ENCODE measurements at places on chromosomes 6 and 20. TPM values are rescaled to one million over a fixed set of nuclear protein-coding genes. Genes with fewer than 3 reads are reported as not detected.

DNA sequence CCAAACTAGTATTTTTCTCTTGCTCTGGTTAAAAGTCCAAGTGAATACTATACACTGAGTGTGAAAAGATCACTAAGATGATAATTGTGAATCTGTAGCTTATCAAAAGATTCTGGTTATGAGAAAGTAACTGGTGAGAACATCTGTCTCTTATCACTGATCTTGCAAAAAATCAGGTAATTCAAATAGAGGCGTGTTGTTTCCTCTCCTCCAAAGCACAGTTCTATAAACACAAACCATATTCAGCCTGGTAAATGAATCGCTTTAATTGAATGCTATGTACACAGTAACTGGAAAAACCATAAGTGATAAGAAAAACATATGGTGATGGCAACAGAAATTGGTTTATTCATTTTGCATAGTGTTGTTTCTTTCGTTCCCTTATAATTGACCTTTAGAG is 161.0 kb downstream of the RALGAPA2 start:
- DNase-seq, result no peak

- DNase-seq, result peak; percentile 83
Measured at GRCh38 chr6:31907158-31907813, 5.4 kb upstream of the ZBTB12 start.

DNA sequence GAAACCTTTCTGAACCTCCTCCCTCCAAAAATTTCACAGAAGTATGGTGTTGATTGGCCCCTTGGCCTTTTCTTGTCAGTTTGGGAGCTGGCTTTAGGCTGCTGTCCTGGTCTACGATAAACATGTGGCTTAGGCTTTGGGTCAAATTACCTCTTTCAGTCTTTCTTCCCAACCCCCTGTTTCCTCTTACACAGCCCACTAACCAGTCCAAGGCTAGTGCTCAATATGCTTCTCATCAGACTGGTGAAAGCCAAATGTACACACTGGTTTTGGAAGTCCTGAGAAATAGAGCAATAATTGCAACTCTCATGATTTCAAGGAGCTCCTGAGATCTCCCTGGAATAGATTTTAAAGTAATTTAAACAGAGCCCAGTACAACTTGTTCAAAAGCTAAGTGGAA is 933.7 kb upstream of the GJE1 start:
- peak; percentile 96 for DNase-seq

SLC12A5 gene
- total RNA-seq, result 0.50 TPM

DNA sequence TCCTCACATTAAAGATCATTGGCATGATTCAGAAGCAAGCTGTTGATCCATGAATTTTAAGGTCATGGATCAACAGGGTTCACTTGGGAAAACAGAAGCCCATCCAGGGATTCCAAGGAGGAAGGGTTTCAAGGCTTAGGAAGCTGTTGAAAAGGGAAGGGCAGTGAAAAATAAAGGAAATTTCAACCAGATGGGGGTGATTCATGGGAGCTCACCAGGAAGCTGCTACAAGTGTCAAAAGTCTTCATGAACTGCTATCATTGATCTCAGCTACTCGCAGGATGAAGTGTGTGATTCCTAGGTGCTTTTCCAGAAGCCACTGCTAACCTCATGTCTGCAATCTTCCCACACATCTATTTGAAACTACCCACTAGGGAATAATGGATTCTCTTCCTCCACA is 26.2 kb downstream of the ADTRP start:
- DNase-seq, result no peak

DNA sequence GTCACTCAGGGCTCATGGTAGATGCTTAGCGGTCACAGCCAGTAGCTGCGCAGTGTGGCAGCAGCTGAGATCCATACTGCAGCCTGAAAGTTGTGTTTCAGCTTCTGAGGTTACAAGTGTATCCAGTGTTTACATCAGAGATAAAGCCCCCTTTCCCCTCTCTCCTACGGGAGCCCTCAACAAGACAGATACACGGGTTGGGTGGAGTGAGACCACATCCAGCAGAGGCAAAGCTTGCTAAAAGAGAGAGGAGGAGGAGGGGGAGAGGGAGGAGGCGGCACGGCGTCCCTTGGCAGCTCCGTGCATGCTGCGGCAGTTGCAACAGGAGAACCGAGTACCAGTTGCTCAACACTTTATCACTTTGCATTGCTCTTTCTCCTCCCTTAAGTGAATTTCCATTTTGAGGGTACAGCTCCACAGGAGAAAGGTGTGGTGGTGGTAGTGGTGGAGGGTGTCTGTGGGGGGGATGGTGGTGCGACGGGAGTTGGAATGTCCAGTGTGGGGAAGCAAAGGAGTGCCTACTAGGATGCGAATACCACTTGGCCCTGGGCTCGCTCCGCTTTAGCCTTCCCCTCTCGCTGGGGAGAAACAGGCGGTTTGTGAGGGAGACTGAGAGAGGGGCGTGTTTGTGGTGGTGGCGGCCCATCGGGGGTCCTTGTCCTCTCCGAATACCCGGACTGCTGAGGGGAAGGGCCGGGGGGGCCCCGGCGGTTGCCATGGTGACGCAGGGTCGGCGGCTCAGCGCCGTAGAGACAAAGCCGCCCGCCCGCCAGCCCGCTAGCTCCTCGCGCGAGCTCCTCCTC is 405 bp upstream of the RNF182 start:
- DNase-seq, result peak; percentile 62

DNA sequence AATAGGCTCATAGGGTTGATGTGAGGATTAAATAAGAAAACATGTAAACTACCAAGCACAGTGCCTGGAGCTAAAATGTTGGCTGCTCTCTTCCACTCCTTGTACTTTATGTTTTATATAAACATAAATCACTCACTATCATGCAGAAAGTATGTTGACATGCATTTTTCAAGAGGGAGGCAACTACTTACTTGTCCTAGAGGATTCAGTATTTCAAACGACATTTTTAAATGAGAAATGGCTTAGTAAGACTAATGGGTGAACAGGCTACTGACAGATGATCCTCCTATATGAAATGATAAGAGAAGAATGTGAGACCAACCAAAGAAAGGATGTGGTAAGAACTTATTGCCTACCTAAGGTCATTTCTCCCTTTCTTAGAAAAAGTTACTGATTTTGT is 21.0 kb downstream of the LATS1 start:
- DNase-seq, result peak; percentile 41

DNA sequence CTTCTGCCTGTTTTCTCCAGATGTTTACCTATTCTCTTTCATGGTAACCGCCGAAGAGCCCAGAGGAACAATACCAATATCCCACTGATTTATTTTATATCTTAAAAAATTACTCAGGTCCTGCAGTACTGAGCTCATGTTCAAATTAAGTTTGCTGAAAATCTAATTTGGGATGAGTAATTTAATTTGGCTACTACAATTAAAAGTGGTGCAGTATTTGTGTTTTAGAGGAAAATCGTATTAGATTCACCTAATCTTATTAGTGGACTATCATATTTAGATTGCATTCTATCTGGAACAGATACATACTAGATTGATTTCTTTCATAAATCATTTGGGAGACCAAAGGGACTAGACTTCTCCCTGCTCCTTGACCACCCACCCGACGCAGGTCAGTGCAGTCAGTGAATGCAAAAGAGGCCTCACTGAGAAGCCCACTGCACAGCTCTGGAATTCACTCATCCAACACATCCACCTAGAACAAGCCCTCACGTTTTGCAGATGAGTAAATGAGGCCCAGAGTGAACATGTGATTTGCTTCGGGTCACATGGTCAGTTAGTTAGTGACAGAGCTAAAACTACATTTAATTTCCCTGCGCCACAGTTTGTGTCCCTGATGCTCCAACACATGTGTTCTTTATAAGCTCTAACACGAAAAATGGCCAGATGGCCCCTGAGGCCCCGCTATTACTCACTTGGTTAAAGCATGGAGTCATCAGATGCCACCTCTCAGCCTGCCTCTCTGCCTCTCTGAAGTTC is 101.8 kb downstream of the TRERF1 start:
- DNase-seq, result no peak

DNA sequence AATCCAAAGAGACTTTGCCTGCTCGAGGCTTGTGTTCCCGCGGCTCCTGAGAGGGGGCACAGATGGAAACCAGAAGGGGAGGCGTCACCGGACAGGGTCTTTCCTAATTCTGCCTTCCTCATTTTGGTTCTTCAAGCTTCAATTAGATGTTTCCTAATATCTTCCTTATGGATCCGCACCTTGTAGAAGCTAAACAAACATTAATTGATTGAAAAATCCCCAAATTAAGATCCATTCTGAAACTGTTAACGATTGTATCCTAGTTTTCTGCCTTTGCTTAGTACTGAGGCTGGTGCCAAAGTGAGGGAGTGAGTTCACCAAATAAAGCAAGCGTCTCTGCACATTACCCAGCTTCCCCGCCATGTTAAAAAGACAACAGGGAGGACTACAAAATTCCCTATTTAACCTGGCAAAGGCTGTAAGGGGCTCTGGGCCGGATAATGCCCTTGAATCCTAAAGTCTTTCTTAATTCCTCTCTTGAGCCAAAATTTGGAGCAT is 123.2 kb downstream of the GPX5 start:
- no peak for DNase-seq

DNA sequence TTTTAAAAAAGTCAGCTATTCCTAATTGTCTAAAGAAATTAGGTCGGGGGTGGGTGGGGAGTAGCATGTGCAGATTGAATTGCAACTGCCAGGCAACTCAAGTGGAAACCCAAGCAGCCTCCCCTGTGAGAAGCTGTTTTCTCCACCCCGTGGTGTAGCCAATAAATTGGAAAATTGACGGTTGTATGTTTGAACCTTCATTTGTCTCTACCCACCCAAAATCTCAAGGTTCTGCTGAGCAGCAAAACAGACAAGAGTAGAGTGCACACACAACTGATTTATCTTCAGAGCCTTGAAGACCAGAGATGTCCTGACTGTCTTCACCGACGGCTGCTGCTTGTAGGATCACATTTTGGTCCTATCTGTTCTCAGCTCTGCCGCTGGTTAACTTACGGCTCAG is 88.5 kb downstream of the DTD1 start:
- no peak for DNase-seq

GRCh38 chr6:4994741-4995140 is 9.1 kb downstream of the RPP40 start:
- no peak for DNase-seq

RAB32 gene
- 114 TPM for total RNA-seq

- no peak for DNase-seq
Measured at GRCh38 chr6:143562143-143562542, 50.6 kb upstream of the FUCA2 start.

DNA sequence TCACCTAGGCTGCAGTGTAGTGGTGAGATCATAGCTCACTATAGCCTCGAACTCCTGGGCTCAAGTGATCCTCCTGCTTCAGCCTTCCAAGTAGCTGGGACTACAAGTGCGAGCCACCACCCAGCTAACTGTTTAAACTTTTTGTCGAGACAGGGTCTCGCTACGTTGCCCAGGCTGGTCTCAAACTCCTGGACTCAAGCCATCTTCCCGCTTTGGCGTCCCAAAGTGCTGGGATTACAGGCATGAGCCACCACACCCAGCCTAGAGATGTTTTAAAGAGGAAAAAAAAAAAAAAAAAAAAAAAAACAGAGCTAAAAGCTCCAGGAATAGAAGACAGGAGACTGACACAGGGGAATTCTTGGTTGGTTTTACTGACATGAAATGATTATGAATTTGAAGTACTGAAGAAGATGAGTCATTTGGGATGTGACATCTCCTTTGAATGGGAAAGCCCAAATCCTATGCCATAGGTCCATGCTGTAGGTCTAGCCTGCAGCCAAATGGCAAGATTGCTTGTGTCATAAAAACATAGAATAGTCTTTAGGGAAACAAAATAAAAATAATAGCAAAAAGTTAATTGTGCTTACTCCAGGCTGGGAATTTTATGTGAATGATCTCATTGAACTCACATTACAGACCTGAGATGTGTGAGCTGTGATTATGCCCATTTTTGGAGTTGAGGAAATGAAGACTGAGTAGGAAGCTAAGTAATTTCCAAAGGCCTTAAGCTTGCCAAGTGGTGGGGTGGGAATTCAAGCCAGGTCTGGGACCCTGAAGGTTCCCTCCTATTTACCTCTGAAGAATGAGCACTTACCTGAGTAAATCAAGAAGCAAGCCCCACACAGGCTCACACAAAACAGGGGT is 24.3 kb upstream of the NHSL1 start:
- peak; percentile 26 for DNase-seq

GRCh38 chr6:93081901-93082300 is 337.5 kb downstream of the EPHA7 start:
- DNase-seq, result no peak

DNA sequence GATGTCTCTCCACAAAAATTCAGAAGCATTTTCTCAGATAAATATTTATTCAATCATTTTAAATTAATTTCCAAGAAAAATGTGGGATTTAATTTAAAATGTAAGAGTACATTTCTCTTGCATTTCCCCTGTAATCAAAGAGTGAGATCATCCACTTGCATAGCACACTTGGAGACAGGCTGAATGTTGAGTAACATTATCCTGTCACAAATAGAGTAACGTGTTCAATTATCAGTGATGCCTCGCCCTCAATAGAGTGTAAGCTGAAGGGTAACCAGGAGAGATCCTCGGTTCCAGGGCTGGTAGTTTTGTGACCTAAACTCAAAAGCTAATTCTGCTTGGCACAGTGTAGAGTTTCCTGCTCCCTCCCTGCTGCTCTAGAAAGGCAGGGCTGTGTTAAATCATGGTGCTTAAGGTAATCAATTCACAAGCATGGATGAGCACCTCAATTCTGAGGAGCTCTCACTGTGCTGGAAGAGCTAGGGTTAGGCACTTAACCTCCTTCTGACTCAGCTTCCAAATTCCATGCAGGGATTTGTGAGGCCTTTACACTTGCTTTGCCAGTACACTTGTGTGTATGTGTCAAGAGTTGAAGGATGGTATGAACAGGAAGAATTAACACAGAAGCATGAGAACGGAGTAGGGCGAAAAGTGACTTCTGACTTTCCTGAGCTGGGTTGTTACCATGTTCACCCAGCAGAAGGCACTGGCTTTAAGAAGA is 56.6 kb downstream of the MMUT start:
- DNase-seq, result peak; percentile 8

- no peak for DNase-seq
Measured at GRCh38 chr6:157974967-157975366, 6.7 kb upstream of the SYNJ2 start.

DNA sequence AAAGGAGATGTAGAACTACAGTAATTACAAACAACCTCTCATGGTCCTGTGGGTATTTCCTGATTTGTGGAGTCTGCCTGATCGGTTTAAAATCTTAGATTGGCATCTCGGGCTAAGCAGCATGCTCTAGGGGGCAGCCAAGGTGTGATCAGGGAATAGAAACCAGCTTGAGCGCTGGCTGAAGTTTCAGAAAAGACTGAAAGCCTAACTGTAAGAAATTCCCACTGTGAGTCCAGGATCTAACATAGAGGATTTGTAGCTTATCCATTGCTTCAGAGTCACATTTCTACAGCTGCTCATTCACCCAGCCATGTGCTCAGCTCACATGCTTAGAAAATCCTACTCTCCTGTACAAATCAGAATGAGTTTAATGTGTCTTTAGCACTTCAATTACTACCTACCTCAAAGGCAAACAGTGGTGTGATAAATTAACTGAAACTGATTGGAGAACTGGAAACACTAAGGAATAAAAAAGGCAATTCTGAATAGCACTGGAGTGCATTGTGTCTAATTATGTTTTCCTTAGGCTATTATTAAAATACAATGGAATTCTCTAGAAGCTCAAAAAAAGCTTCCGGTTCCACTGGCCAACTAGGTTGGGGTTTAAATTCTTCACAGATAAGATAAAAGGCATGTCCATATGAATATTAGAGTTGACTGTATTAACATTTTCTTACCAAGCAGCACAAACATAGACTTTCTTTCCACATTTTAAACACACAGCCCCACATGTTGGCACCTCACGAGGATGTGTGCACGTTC is 73.8 kb upstream of the MPC1 start:
- peak; percentile 8 for DNase-seq

All from fibroblast of lung (primary cell).